ENCODE measurements at places on chromosomes 12 and 14.

DNA sequence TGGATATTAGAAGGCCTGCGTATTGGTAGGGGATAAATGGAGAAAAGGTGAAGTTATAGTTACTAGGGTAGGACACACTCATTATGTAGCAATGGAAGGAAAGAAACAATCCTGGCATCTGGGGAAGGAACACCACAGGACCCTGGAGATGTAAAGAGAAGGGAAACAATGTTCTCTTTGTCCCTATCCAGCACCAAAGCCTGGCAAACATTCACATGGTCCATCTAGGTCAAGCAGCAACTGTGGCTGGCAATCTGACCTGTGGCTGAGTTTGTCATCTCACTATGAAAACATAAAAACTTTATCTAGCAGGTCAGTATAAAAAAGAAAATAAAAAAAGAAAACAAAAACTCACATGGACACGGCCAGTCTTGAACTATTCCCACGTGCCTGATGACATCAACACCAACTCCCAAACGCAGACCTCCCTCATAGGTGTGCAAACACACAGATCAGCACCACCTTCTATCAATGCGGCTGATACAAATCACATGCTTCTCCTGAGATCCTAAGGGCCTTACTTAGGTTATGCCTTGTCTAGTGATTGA is 2.6 kb downstream of the POMT2 start:
- no peak for DNase-seq

- DNase-seq: peak; percentile 40
Measured at GRCh38 chr12:57086493-57087009, 2.4 kb upstream of the NAB2 start.

DNA sequence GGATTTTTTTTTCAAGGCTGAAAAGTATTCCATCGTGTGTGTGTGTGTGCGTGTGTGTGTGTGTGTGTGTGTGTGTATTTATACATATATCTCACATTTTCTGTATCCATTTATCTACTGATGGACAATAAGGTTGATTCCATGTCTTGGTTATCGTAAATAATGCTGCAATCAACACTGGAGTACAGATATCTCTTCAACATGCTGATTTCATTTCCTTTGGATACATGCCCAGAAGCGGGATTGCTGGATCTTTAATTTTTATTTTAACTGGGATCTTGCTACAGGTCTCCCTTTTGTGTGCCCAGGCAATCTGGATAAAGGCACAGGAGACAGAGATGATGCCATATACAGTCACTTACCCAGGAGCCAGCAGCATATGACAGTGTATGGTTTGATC is 338.1 kb downstream of the SOX5 start:
- no peak for DNase-seq

GRCh38 chr12:55797550-55797949 is 20.0 kb downstream of the SARNP start:
- no peak for DNase-seq

- DNase-seq: no peak
Measured at GRCh38 chr12:59088673-59089072, 168.4 kb upstream of the LRIG3 start.

DNA sequence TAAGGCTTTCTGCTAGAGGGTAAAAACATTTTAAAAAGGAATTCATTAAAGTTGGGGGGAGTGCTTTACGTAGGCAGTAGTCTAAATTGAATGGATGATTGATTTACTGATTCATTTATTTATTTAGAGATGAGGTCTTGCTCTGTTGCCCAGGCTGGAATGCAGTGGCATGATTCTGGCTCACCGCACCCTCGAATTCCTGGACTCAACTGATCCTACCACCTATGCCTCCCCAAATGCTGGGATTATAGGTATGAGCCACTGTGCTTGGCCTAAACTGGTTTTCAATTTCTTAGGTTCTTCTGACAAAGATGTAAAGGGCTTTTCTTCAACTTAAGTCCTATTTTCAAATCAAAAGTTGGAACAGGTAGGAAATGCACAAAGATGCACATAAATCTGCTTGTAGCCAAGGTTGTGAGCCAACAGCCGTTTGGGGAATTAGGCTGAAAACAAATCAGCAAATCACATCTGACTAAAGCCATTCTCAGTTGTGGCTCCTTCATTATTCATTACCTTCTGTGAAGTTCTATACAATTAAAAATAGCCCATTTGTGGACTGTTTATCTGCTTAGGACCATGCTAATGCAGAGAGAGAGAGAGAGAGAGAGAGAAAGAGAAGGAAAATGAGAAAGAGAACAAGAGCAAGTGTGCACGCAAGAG is 218.0 kb downstream of the PPM1H start:
- DNase-seq: no peak

DNA sequence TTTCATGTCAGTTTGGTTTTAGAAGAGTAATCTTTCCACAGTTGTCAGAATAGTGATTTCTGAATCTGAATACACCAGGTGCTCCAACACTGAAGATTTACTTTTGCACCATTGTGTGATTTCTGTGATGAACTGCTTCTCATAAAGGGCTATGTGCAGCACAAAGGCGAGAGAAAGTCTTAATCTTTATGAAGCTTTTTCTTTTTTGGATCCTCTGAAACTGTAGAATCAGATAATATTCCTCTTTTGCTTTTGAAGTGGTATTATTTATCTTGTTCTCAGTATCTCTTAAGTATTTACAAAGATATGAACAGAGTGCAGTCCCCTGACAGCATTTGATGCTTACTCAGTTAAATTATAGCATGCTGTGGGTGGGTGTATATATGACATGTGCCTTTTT is 207.8 kb downstream of the NAV3 start:
- DNase-seq: no peak

- no peak for DNase-seq
Measured at GRCh38 chr12:102468261-102468915, 12.0 kb downstream of the IGF1 start.

GRCh38 chr14:87579036-87579435 is 413.9 kb downstream of the GALC start:
- DNase-seq: no peak

DNA sequence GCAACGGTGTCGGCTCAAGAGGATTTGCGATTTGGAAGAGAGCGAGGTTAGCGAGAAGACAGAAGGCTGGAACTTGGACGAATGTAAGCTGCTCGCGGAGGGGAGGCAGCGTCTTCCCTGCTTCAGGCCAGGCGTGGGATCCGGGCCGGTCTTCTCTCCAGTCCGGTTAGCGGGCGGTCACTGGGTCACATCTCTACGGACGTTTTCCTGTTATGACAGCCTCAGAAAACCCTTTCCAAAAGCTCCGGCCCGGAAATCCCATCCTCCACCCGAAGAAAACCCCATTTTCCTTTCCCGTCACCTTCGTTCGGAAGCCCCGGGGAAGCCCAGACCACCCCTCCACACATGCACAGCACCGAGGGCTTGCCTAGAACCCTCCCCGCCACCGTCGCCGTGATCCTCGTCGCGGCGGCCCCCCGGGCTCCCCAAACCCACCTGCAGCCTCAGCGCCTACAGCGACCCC is 268 bp downstream of the NDUFB1 start:
- DNase-seq: no peak

DNA sequence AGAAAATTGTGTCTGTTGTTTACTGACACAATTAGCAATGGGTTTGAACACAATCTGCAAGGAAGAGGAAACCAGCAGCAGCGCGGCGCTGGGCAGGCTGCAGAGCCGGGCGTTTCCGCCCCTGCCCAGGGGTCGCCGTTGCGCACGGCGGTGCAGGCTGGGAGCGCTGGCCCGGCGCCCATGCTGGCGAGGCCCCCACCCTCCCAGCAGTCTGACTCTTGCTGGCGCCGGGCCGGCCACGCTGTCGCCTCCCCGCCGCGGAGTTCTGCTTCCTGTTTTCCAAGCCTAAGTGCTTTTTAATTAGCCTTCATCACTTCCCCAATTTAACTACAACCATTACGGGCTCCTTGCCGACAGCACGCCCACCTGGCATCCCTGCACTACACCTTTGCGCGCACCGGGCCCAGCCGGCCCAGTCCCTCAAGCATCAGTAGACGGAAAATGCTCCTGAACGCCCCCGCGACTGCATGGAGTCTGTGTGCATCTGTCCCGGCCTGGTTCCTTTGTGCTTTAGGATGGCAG is 212.1 kb downstream of the GXYLT1 start:
- DNase-seq: peak; percentile 1

DNA sequence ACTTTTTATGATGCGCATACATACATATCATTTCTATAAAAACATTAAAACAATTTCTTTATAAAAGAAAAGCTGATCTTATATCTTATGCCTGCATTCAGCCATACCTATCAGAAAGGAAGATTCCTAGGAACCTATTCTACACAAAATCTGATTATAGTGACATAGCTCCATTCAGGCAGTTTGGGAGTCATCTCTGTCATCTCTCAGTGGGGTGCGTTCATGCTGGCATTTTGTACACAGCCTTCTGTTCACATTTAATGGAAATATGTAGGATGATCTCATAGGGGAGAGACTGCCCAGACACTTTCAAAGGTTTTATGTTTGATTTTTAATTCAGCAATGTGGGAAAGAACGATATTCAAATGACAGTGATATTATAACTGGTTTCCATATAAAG is 52.9 kb downstream of the ATL1 start:
- DNase-seq: no peak
